NCI-H2029 treated with DMSO at 0.1 percent for 48 hours (cell line): ENCODE measurements at places on chromosomes 13 and 19.

DNA sequence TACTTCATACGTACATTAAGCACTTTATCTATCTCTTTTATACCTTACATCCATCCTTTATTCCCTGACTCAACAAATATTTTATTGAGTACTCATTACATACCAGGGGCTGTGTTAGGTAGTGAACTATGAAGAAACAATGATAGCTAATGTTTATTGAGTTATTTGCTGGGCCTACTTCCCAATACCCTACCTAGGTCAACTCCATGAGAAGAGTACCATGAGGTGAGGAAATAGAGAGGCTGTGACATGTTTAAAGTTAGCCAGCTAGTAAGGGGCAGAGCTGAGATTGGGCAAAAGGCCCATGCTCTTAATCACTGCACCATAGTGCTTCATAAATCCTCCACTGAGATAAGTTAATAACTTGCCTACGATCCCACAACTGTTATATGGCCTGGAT, 79.9 kb downstream of the FREM2 start:
- no peak for DNase-seq

GRCh38 chr19:55683449-55684261, 8.6 kb downstream of the EPN1 start:
- peak; percentile 64 for DNase-seq

GRCh38 chr13:108463340-108463739, 166.1 kb upstream of the MYO16 start:
- DNase-seq, result no peak

- no peak for DNase-seq
These were observed 230.6 kb downstream of the MTUS2 start for GRCh38 chr13:29050719-29051118.

GRCh38 chr19:46125447-46125846, 959 bp upstream of the IGFL3 start:
- no peak for DNase-seq

- DNase-seq, result no peak
These were observed 41.7 kb downstream of the HTR2A start for GRCh38 chr13:46855166-46855565.

DNA sequence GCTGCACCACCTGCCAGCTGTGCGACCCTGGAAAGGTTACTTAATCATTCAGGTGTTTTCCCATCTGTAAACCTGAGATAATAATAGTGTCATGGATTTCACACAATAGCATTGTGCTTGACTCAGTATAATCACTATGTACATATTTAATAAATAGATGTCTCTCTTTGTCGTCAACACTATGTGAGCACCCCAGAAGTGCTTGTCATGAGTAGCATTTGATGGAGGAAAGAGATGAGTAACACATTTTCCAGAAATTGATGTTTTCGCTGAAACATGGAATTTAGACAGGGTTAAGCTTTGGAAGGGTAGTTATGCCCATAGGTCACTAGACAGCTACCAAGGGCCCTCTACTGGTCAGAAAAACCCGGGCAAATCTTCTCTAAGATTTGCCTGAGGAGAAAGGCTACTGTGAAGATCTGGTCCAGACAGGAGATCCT, 9.5 kb upstream of the MBNL2 start:
- DNase-seq, result no peak

DNA sequence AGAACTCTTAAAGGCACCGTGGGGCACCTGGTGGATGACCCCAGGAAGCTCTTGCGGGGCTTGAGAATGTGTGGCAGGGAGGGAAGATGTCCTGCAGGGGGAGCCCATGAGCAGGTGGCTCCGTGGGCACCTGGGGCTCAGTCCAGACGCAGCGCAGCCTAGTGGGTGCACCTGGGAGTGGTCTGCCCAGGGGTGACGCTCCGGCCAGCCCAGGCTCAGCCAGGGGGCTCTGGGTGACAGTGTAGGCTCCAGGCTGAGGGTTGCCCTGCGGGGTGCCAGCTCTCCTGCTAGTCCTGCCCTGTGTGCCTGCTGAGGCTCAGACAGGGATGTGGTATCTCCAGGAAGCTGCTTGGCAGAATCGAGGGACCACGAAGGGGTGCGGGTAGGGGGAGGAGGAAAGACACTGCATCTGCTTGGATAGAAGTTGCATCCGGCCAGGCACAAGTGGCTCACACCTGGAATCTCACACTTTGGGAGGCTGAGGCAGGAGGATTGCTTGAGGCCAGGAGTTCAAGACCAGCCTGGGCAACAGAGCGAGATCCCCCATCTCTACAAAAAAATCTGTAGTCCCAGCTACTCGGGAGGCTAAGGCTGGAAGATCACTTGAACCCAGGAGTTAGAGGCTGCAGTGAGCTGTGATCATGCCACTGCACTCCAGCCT, 15.0 kb upstream of the PGLS start:
- peak; percentile 50 for DNase-seq

DNA sequence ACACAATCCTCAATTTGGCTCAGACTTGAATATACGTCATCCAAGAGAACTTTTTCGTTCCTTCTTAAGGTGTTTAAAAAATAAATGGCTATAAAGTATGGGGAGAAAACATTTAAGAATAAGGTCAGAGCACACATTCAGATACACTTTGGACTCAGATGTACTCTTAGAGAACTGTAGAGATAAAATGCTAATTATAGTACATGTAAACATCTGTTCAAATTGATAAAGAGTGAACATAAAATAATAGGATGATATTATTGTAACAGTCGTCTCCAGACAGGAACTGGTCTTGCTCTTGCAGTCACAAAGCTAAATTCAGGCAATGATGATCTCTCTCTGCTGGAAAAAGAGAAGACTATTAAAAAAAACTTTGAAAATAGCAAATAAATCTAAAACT, 91.4 kb downstream of the RBM26 start:
- no peak for DNase-seq

- DNase-seq, result no peak
These were observed 27.1 kb upstream of the UBL3 start for GRCh38 chr13:29877456-29878078.

DNA sequence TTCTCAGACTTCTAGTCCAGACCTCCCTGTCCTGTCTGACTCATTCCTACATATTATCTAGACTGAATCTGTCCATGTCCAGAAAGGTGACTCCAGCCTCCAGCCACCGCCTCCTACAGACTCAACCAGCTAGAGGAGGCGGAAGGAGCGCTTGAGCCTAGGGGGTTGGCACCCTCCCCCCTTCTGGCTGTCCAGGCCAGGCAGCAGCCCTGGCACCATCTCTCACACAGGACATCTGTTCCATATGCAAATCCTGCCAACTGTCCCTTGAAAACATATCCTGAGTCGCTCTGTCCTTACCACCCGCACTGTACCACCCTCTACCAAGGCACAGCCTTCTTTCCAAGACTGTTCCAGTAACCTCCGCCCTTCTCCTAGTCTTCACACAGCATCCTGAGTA, 150.7 kb upstream of the WASF3 start:
- no peak for DNase-seq

GRCh38 chr13:51724721-51725120, 79.2 kb downstream of the DHRS12 start:
- no peak for DNase-seq

GRCh38 chr19:28039677-28040381, 1173.1 kb downstream of the UQCRFS1 start:
- DNase-seq, result no peak

- no peak for DNase-seq
These were observed 121.1 kb downstream of the FLT1 start for GRCh38 chr13:28373810-28374209.

DNA sequence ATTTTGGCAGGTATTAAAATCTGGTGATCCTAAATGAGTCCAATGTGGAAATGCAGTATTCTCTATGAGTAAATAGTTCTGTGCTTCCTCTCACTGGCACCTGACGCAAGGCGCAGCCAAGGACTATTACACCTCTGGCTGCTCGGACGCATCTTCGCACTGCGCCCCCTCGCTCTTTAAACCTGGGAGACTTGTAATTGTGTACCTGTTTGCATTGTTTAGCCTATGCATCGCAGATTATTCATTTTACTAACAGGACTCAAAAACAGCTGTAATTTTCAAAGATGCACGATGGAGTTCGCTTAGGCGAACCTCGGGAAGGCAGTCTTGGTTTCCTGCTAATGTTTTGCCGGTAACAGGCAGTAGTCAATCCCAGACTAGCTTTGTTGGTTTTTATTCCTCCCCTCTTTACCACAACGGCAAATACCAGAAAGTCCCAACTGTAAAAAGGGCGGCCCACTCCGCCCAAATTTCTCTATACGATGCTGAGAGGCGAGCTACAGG, 113.2 kb downstream of the KCNRG start:
- no peak for DNase-seq
